ENCODE measurements at places on chromosomes 2 and 18.
A peak's percentile ranks its signal among the peaks of the same experiment; 100 is the strongest.

DNA sequence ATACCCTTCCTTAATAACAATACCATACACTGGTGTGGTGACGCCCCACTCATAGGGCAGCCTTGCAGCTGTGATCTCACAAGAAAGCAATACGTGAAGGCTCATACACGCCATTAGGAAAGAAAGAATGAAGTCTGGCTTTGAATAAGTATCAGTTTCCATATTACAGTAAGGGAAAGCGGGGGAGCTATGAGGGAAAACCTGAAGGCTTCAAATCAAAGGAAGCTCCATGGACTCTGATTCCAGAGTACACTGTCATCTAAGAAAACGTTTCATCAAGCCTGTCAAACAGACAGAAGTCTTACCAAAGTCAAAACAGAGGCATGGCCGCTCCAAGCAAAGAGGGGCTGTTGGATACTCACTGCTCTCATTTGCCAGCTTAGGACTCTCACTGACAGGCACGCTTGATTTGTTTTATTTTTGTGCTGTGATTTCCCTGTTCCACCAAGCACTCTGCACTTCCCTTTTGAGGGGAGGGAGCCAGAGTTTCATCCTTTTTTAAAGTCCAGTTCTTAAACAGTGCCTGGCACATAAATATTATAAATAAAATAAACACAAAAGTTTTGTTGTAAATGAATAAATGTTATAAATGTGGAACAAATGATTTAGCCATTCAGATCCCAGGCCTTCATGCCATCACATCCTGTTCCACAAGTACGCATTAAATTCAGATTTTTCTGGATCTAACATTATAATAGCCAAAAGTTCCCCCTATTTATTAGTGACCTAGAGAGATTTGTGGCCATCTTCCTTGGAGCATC lies 221.2 kb downstream of the PIEZO2 start:
- no peak for DNase-seq

- no peak for DNase-seq
Observed at GRCh38 chr2:175147186-175147585, 20.8 kb downstream of the ATF2 start.

- DNase-seq = no peak
Observed at GRCh38 chr18:58639751-58640427, 11.0 kb upstream of the ALPK2 start.

DNA sequence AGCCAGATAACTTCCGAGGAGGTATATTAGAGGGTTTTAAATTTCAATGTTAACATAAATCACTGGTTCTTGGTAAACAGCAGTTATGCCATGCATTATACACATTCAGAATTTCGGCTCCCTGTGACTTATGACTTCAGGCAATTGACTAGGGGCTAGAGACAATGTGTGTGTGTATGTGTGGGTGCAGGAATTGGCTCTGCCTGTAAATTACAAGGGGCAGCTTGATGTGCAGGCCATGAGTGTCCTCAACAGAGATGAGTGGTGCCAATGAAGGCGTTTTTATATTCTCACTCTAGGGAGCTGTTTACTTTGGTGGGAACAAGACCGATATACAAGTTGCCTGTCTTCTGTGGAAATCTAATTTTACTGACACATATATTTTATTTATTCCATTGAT lies 161.6 kb downstream of the CSRNP3 start:
- DNase-seq = no peak

DNA sequence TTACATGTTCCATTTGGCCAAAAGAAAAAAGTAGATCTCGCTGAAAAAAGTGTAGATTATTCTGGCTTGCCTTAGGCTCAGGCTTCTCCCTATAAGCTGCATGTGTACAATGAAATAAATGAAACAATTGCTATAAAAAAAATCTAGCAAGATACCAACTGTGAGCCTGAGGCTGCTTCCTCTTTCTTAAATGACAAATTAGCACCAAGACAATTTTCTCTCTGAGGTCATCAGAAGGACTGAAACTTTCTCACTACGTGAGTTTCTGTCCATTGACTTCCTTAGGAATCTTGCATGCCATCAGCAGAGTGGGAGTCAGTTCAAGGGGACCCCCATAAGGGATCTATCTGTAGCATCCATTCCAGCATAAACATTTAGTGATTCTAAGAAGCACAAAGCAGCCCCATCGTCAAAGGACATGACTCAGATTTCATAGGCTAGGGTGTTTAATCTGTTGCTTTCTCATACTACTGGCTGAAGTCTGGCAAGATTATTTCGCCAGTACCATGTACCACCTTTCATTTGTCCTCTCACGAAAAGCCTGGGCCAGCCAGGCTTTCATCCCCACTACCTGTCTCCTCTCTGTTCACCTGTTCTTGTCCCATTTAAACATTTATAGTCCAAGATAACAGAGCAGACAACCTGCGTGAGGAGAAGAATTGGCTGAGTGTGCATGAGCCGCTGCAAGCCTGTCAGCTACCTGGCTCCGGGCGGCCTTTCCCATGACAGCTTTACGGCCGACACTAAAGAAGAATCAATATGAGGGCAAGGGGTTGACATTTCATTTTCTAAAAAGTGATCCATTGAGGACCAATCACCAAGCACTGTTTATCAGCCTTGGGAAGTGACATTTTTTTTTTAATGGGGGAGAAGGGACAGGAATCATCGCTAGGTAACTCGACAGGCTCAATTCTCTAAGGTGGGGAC lies 120.0 kb downstream of the EPHA4 start:
- DNase-seq = no peak

DNA sequence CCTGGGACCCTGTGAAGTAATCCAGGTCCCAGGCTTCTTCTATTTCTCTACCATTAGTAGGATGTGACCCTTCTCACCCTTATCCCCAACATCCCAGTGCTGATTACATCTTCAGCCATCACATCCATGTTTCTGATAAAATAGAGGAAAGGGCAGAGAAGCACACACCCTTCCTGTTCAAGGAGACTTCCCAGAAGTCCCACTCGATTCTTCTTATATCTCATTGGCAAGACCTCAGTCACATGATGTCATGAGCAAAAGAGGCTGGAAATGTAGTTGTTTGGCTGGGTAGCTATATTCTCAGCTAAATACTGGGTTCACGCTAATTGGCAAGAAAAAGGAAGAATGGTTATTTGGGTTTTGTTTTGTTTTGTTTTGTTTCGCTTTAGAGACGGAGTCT lies 8.0 kb upstream of the XRCC5 start:
- DNase-seq = no peak

- no peak for DNase-seq
Observed at GRCh38 chr2:202726070-202726469, 91.3 kb downstream of the FAM117B start.

DNA sequence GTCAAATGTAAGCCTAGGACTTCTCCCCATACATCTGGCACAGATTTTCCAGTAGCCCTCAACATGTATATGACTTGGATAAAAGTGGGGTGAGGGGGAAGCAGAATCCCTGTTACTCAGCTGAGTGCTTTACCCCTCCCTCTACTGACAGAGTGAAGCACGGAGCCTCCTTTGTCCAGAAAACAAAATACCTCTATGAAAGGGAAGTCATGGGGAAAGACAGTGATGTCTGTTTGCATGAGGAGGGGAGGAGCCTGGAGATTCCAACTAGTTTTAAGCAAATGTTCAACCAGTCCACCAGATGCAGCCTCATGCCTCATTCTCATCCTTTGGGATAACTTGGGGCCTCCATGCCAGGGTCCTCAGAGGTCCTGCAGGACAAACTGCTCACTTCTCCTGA lies 203.9 kb downstream of the SMAD2 start:
- DNase-seq = no peak

GRCh38 chr2:25301453-25302352 lies 40.0 kb downstream of the DNMT3A start:
- peak; percentile 55 for DNase-seq

- DNase-seq = no peak
Observed at GRCh38 chr2:229407170-229407569, 136.1 kb upstream of the PID1 start.

GRCh38 chr2:183093857-183094657 lies 15.5 kb downstream of the DUSP19 start:
- DNase-seq = no peak

- peak; percentile 61 for DNase-seq
Observed at GRCh38 chr2:112623913-112624777, 21.6 kb upstream of the SLC20A1 start.

GRCh38 chr2:24873619-24874018 lies 46.4 kb downstream of the ADCY3 start:
- DNase-seq = no peak

DNA sequence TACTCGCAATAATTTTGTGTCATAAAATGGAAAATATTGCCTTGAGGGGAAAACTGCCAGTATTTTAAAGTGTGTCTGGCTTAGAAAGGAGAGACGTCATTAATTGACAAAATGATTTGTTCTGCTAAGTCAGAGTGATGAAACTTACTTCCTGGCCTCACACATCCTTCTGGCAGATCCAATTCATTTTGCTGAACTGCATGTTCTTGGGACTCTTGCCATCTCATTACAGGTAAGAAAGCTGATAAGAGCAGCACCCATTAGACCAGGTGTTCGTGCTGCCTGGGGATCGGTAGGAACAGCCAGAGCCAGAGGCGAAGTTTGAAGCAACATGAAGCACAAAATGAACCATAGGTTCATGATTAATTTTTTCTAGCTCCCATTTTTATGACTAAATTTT lies 38.0 kb downstream of the KCNE4 start:
- DNase-seq = no peak

DNA sequence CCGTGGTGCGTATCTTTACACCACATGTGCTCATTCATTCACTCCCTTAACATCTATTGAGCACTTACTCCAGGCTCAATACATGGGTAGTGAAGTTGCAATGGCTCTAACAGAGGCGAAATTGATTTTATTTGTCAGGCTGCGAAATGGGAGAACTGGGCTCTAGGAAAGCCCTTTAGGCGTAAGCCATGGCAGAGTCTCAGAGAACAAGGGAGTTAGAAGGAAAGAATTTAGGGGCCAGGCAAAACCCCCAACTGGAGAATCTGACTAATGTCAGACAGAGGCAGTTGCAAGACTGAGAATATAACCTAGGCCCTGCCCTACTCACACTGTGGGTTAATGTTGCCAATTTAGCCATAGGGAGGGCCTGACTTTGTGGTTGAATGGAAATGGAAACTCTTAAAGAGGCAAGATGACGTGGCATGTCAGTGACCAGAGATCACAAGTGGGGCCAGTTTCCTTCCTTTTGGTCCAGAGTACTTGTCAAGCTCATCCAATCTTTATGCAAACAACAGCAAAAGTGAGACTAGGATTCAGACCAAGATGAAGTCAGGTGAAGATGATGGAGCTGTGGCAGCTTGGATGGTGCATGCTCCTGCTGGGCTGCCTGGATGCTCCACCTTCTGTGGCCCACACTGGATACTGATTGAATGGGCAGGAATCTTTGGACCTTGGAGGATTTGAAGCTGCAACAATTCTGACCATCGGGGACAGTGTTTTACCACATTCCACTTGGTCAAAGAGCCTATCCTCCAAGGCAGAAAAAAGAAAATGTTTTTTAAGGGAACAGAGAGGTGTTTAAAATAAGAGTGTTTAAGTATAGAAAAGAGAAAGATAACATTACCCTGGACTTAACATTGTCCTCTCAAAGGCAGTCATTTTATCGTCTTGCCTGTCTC lies 92.2 kb downstream of the CAPN13 start:
- no peak for DNase-seq

- no peak for DNase-seq
Observed at GRCh38 chr2:234091883-234092282, 41.4 kb downstream of the SPP2 start.

DNA sequence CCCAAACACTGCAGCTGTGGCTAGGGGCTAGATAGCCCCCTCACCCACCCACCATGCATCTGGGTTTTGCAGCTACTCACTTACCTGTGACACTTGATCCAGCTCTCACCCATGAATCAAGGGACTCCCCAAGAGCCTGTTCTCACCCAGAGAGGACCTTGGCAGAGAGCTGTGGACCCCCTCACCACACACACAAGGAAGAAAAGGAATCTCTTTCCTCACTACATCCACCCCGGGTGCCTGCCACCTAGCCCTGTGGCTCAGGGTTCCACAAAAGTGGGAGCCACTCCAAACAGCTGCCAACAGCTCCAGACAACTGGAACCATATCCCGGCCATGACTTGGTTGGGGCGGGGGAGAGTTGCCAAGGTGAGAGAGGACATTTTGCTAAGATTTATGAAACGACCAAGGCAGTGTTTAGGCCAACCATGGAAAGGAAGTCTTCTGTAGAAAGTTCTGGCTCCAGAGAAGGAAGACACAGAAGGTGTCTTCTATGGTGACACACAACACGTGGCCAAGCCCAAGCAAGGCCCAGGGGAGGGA lies 522.1 kb upstream of the RAB6C start:
- DNase-seq = no peak

GRCh38 chr2:226030369-226030768 lies 630.9 kb downstream of the NYAP2 start:
- no peak for DNase-seq

DNA sequence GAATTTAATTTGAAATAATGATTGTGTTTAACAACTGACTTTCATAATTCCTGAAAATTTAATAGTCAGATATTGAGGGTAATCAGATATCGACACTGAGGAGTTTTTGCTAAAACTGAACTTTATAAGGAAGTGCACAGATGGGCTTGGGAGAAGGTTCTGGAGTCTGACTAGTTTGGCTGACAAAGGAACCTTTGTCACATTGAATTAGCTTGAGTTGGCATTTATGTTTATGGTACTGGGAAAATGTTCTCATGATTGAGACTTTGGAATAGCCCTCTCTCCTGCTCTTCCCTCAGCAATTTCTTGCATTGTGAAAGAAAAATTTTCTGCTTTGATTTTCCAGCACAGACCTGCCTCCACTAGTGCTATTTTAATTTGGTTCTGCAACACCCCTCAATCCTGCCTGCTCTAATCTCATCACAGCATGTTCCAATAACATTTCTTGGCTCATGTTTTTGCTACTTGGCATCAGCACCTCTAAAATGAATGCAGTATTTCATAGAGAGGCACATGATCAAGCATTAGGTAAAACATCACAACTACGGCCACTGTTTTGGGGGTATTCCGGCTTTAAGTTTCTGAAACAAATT lies 133.9 kb upstream of the FSHR start:
- no peak for DNase-seq

DNA sequence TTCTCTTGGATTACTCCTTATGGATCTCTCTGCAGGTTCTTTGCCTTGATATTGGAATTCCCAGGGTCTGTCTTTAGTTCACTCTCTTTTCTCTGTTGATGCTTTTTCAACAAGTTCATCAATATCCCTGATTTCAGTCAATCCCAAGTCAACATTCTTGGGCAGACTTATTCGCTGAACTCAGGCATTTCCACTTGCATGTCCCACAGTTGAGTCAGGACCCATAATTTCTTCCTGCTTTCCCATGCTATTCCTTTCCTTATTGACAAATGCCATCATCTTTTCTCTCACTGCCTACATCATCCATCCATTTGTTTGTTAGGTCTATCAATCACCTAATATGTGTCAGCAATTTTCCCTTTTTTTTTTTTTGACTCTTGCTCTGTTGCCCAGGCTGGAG lies 11.6 kb downstream of the GPD2 start:
- no peak for DNase-seq

- DNase-seq = no peak
Observed at GRCh38 chr2:120963997-120964705, 228.5 kb downstream of the GLI2 start.

- no peak for DNase-seq
Observed at GRCh38 chr2:193965263-193965662, 1691.8 kb upstream of the SLC39A10 start.

All from stimulated activated CD4-positive, alpha-beta T cell treated with anti-CD3 and anti-CD28 coated beads, Interleukin-12 subunit alpha, Interleukin-12 subunit beta, amount 100 ng/mL, for 4 hours (primary cell).